ENCODE measurements at places on chromosomes 4 and X.

DNA sequence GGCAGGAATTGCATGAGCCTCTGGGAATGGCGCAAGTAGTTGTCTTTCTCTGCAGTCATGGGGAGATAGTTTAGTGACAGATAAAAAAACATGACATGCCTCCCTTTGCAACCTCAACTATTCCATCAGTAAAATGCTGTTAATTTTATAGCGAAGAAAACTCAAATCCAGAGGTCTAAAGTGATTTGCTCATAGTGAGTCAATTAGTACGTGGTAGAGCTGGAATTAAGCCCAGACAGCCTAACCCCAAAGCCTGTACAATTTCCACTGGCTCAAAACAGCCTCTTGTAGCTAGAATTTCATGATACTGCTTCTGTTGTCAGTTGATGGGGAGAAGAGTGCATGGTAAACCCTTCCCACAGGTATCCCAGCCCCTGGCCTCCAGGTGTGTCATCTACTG, 81.3 kb upstream of the TRPC5 start:
- no peak for DNase-seq

DNA sequence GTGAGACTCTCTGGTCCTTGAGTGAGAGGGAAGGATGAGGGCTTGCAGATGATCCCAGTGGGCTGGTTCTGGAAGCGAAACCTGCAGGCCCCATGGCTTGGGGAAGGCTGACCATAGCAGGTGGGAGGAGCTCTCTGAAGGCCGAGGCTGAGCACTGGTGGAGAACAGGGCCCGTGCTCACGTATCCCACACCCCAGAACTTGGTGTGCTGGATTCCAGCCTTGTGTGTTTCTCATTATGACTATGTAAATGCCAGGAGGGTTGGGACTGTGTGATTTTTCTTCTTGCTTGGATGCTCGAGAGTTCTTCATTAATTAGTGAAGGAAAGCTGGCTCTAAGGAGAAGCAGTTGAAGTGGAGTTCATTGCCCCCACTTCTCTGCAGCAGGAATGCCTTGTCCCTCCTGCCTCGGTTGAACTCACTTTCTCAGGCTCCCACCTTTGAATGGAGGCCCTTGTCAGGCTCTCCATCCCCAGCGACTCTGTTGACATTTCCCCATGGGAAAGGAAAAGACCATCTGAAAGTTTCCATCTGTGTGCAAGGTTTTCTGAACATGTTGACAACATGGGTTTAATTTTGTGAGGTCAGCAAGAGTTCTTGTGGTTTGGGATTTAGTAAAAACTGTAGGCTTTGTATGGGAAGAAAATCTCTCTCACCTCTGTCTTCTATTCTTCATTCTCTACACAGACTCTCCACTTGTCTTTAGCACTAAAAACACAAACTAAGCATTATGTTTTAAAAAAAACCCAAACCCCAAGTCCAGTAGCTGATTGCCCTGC, 57.7 kb downstream of the TBL1X start:
- no peak for DNase-seq

DNA sequence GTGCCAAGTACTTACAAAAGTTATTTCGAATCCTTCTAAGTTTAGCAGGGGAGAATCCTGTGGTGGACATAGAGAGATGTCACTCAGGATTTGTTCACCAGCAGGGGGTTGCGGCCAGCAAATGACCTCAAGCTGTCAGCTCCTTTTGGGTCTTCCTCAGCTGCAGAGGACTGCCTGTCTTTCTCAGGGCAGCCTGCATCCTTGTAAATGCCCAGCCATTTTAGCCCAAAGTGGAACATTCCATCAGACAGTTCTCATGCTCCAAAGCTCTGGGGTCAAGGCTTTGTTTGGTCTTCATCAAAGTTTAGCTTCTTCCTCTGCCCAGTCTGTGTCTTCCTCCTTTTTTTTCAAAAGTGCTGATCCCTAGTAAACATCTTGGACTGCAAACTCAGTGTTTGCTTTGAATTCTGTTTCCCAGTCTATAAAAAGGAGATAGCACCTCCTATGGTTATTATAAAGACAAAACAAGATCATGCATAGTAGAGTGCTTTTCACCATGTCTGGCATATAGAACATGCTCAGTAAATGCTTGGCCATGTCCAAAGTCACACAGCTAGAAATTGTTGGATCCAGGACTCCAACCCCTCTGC, 156.4 kb upstream of the GATB start:
- DNase-seq, result no peak

DNA sequence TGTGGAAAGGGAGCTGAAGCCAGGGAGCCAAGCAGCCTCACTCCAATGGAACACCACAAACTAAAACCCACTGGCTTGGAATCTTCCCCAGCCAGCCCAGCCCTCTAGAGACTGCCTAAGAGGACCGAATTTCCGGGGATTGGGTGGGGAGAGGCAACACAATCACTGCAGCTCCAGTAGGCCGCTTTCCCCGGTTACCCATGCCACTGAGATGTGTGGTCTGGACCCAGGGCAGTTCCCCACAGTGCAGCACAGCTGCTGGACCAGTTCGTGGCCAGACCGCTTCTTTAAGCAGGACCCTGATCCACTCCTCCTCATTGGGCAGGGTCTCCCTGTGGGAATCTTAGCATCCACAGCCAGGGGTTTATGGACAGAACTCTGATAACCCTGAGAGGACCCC, 91.9 kb upstream of the PAGE3 start:
- no peak for DNase-seq

GRCh38 chr4:89254847-89255246, 52.8 kb downstream of the GPRIN3 start:
- DNase-seq, result no peak

- no peak for DNase-seq
Observed at GRCh38 chrX:95346856-95347255, 1337.8 kb upstream of the DIAPH2 start.

DNA sequence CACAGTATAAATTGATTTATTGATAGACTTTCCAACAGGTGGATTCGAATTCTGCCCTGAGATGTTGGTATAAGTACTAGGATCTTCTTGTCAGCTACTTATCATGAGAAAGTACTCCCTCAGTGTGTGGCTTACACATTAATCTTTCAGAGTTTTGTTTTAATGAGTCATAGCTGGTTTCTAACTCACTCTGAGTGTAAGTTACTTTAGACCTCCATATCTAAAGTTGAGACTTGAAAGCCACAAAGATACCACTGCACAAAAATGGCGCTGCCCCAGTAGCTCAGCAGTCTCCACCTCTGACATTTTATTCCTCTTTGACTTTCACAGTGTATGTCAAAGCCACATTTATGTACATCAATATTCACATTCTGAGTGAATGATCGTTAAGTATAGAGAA, 318.5 kb downstream of the ARAP2 start:
- DNase-seq, result no peak

- DNase-seq, result no peak
Observed at GRCh38 chr4:147050356-147050765, 104.7 kb upstream of the TTC29 start.

GRCh38 chrX:150868625-150869024, 29.8 kb downstream of the CD99L2 start:
- DNase-seq, result no peak

- no peak for DNase-seq
Observed at GRCh38 chr4:98620087-98620784, 38.2 kb downstream of the TSPAN5 start.

- no peak for DNase-seq
Observed at GRCh38 chrX:14032406-14032805, 2.7 kb upstream of the GEMIN8 start.

DNA sequence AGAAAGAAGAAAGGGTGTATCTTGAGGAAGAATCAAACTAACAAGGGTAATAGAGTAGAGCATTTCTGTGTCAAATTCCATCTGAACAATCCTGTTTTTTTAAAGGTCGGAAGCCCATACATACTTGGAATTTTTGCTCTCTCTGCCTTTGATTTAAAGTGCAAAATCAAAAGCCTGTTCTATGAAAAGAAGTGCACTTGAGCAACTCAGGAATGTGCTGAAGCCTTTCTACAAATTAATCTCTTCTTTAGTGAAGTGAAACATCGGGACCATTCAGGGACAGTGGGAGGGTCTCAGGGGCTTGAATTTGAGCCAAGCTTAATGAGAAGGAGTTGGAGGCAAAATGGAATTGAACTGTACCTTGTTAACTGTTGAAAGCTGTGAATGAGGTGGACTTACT, 1008.5 kb upstream of the LCORL start:
- DNase-seq, result no peak
